Stimulated activated effector memory CD8-positive, alpha-beta T cell treated with anti-CD3 and anti-CD28 coated beads, Interleukin-12 subunit alpha, Interleukin-12 subunit beta, amount 100 ng/mL, for 72 hours (primary cell): ENCODE measurements at places on chromosomes 1 and 21.
A peak's percentile ranks its signal among the peaks of the same experiment; 100 is the strongest.

- DNase-seq, result no peak
These were observed 104.2 kb downstream of the PRDM2 start for GRCh38 chr1:13804240-13804633.

GRCh38 chr21:35051287-35051818 is 2.3 kb upstream of the RUNX1 start:
- DNase-seq, result no peak

DNA sequence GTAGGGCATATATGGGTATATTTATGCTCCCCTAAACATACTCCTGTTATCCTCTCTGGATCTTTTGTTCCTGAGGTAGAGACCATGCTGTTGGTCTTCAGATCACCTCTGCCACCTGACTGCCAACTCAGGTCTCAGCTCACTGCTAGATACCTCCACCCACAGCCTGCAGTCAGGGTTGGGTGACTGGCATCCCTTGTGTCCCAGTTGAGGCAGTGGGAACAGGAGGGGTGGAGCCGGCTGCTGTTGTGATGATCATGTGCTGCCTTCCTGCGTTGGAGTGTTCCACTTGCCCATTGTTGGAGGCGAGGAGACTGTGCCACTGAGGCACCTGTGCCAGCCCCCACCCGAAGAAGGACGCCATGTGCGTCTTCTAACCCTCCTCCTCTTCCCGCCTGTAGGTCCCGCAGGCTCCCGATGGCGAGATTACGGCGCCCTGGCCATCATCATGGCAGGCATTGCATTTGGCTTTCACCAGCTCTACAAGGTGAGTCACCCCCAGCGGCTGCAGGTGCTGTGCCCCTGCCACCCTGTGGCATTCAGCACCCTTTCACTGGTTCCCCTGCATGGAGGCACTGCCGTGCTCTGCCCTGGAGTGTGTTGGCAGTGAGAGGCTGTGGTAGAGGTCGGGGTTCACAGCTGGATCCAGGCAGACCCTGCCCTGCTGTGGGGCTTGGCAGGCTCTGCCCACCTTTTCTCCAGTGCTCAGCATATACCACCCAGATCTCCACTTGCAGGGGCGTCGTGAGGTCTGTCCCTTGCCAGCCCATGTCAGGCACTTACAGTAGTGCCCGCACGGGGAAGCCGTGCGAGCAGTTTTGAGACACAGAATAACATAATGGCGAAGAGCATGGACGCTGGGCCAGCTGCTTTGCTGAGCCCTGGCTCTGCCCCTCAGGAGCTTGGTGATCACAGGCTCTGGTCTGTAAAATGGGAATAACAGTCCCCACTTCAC is 143.5 kb downstream of the PEX14 start:
- no peak for DNase-seq

DNA sequence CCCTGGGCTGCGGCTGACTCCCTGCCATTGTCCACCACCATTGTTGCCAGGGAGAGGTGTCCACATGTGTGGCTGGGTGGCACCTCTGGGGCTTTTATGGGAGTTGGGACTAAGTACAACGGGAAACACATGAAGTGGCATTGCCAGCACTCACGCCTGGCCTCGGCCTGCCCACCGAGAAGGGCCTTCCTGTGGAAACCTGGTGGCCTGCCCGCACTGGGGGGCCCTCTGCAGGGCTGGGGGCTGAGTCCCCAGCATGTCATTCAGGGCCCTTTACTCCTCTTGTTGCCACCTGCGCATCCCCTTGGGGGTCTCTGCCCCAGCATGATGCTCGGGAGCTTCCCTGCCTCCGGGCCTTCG is 35.5 kb upstream of the RUNX3 start:
- DNase-seq, result no peak

DNA sequence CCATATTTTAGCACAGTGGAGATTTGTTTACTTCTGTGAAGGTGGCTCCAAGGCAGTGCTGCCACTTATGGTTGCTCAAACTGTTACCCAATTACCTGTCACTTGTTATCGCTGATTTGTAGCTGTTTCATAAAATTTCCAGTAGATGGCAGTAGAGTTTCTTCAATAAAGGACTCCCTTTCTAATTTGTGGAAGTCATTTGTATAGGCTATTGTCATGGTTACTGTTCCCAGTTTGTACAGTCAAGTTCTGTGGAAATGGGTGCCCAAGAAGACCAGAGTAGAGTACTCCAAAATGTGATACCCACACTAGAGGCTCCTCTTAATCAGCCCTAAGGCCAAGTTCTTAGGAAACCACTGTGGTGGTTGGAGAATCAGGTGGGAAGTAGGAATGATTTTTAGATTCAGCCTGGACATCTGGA is 186.1 kb downstream of the CLEC20A start:
- no peak for DNase-seq

- DNase-seq, result no peak
These were observed 99.6 kb downstream of the DENND1B start for GRCh38 chr1:197675583-197676208.

DNA sequence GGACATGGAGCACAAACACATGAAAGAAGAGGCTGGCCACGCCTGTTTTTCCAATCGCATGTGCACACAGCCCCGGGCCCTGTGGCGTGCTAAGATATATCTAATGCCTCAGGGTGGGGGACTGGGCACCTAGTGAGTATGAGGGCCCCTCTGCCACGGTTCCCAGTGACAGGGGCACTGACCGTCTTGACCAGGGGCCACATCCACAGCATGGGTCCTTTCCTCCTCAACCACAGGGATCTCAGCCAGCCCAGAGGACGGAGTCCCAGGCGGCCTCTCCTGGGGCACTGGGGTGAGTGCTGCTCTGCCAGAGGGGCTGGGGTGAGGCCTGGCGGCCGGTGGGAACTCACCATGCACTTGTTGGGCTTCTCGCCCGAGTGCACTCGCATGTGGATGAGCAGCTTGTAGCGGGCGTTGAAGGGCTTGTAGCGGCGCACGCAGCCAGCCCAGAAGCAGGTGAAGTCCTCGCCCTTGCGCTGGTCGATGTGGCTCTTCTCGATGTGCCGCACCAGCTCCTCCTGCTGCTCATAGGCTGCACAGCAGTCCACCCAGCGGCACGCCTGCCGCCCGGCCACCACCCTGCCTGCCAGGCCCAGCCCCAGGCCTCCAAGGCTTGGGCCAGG is 134.7 kb downstream of the DMRTB1 start:
- DNase-seq, result no peak

DNA sequence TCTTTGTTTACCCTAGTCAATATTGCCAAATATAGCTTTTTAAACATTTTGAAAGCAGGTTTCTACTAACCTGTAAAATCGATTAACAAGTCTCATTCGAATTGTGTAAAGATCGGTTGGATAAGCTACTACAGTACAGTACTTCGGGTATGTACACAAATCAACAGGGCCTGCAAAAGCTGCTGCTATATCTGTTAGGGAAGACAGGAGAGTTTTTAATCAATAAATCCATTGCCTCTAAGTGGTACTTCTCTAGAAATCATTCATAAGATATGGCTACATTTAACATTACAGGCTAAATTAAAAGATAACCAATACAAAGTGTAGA is 34.8 kb upstream of the PSMG1 start:
- DNase-seq, result no peak

DNA sequence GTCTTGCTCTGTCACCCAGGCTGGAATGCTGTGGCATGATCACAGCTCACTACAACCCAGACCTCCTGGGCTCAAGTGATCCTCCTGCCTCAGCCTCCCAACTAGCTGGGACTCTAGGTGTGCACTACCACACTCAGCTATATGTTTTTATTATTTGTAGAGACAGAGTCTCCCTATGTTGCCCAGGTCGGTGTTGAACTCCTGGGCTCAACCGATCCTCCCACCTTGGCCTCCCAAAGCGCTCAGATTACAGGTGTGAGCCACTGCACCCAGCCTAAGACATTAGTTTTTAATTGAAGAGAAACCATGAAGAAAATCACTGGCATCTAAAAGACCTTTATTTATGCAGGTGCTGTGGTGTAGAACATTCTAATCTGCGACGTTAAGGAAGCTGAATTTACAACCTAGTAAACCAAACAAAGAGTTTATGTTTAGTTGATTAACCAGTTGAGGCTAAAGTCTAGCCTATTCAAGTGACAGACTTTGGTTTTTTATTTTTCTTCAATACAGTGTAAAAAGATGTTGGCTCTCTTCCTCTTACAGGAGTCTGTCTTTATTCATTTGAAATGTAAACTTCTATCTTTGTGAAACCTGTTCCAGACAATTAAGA is 52.5 kb upstream of the NBL1 start:
- DNase-seq, result no peak

GRCh38 chr1:110235834-110236682 is 25.9 kb downstream of the KCNC4 start:
- no peak for DNase-seq

DNA sequence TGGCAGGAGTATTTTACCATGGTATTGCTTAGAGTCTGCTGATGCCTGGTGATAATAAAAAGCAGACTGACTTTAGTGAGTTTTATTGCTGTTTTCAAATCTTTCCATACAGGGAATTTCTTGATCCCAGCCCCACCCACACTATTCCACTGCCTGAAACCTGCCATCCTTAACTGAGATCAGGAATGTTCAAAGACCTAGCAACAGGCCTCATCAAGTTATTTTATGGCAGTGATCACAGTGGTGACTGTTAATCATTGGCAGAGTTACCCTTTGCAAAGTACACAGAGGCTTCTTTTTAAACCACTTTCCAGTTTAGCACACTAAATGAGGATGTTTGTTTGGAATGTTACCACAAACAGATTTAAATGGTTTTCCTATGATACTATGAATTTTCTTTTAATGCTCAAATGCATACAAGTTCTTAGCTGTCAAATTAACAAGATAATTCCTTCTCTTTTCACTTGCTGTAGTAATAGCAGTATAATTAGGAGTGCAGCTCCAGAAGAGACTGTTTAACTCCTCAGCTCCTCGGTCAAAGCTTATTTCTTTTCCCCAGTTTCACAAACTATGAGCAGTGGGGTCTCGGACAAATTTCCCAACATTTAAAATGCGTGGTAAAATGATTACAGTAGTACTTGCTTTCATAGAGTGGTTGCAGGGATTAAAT is 69.9 kb upstream of the USP25 start:
- no peak for DNase-seq

DNA sequence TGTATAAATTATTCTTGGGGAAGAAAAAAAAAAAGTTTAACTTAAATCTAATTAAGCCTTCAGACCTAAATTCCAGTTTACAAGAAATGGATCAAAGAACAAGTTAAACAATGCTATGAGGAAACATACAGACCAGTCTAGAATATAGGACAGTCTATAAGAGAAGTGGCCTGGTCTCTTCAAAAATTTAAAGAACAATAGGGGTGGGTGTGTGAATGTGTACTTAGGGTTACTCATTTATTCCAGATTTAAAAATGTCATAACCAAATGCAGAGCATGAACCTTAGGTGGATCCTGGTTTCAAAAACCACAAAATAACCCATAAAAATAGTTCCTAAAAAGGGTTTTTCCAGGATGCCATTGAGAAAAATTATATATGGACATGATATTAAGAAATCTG is 21.8 kb upstream of the SYNJ1 start:
- DNase-seq, result no peak

DNA sequence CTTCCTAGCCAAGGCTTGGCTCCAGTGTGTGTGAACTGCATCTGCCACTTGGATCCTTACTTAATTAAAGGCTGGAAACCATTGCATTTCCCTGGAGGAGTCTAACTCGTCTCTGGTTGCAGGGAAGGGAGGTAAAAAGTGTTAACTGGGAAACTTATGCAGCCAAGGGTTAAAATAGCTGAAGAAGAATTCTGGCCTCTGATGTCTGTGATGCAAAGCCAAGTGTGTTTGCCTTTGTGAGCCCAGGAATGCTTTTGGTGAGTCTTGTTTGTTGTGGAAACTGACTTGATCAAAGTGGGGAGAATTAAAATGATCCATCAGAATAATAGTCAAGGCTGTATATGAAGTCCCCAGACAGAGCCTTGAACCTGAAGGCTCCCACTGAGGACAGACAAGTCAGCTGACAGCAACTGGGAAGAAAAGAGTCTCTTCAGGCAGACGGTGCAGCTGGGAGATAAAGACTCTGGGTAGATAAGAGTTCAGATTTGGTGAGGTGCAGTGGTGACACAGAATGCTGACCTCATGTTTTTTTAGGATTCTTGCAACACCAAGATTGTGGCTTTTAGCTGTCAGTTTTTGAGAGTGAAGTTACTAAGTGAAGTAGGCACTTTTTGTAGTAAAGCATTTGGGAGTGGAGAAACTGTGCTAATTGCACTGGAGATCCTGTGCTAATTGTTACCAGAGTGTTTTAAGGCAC is 59.5 kb upstream of the WLS start:
- DNase-seq, result no peak

- DNase-seq, result no peak
These were observed 3.1 kb upstream of the PGBD5 start for GRCh38 chr1:230429067-230429735.

- peak; percentile 37 for DNase-seq
These were observed 21.9 kb upstream of the MORC3 start for GRCh38 chr21:36297938-36298572.

DNA sequence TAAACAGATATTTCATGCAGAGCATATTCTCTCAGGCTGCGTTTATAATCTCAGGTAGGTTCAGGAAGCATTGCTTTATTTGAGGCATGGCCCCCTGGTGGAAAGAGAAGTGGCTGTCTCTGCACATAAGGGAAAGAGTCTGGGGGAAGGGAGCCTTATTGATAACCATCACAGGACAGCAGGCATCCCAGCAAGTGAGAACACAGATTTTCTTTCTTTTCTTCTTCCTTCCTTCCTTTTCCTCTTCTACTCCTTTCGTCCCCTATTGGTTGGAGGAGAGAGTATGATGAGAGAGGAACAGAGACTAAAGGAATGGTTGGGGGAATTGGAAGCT is 21.9 kb downstream of the TSNAX start:
- no peak for DNase-seq

DNA sequence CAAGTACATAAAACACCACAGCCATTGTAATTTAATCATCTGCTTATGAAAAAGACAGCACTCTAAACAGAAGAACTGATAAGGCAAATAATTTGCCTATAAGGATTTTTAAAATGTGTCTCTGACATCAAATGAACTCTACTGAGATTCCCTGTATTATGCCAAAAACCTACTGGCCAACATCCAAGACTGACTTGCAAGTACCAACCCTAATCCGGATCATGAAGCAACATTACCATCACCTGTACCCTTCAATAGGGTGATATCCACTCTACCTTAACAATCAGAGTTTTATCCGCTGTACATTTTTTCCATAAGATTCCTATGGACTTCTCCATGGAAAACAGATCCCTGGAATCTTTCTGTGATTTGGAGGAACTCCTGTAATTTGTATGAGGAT is 4.6 kb downstream of the RGS7 start:
- no peak for DNase-seq

GRCh38 chr1:73820843-73821242 is 377.1 kb downstream of the LRRIQ3 start:
- no peak for DNase-seq

- no peak for DNase-seq
These were observed 9.8 kb downstream of the KAZN start for GRCh38 chr1:14608308-14608707.

GRCh38 chr1:165573787-165574186 is 30.0 kb downstream of the LRRC52 start:
- DNase-seq, result no peak

- DNase-seq, result no peak
These were observed 53.9 kb downstream of the CASQ2 start for GRCh38 chr1:115714572-115715141.

DNA sequence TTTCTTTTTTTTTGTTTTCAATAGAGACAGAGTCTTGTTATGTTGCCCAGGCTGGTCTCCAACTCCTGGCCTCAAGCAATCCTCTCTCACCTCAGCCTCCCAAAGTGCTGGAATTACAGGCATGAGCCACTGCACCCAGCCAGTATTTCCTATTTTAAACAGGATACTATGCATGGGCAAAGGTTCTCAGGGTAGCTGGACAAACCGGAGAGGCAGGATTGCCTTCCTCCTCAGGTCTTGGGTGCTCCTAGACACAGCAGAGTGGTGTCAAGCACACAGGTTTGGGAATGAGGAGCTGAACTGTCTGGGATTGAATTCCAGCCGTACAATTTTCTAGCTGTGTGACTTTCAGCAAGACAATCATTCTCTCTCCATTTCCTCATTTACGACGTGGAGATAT is 22.9 kb upstream of the HNRNPU start:
- DNase-seq, result no peak
